ENCODE measurements at places on chromosomes 3 and 15.

DNA sequence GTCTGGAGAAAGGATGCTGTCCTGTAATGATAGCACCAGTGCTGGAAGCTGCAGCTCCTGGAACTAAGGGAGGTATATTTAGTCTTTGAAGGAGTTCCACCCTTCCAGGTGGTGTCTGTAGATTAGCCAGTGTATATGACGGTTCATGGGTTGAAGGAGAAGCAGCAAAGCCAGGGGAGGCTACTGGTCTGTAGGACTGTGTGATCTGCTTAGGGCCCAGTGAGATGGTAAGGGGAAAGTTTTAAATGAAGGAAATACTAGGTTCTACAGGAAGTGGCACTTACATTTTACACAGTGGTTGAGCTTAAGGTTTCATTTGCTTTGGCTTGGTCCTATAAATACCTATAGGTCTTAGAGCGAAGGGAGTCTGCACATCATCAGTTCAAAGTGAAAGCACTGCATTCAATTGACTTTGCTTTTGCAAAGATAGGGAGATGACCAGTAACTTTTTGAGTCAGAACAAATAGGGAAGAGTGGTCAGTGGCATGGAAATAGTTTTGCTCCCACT, 5.6 kb downstream of the SLC25A38 start:
- no peak for DNase-seq

GRCh38 chr3:152550284-152550683, 281.6 kb downstream of the MBNL1 start:
- DNase-seq: no peak

DNA sequence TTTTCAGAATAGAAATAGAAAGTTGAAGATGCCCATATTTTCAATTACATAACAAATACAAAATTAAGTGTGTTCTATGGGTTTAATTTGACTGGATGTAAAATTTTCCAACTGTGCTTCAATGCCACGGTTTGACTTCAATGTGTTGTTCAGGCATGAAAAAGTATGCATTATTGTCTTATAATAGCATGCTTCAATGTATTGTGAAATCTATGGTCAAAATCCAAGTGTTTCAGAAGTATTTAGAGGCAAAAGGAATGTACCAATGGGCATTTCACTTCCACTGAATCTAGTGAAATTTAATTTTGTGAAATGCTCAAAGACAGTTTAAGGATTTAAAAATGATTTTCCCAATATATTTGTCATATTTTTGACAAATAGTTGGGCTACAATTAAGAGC, 16.0 kb downstream of the NEK10 start:
- no peak for DNase-seq

GRCh38 chr3:117665296-117665695, 955.7 kb downstream of the TUSC7 start:
- DNase-seq: no peak

DNA sequence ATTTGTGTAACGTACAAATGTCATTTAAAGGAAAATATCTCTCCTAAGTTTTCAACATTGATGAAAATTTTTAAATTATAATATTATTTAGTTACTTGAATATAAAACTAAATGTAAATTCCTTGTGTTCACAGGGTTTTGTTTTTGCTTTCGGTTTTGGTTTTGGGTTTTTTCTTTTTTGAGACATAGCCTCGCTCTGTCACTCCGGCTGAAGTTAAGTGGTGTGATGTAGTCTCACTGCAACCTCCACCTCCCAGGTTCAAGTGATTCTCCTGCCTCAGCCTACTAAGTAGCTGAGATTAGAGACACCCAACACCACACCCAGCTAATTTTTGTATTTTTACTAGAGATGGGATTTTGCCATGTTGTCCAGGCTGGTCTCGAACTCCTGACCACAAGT, 79.3 kb upstream of the TCF12 start:
- no peak for DNase-seq

DNA sequence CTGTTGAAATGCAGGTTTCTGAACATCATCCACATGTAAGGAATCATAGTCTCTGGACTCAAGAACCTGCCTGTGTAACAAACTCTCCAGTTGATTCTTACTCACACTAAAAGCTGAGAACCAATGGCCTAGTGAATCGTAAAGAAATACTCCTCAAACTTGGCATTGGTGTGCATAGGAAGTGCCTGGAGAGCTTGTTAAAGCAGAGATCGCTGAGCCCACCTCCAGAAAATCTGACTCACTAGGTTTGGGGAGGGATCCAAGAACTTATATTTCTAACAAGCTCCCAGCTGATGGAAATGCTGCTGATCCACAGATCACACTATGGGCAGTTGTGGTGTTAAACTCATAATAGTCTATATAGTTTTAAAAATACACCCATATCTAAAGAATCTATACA, 55.8 kb upstream of the LMCD1 start:
- peak; percentile 5 for DNase-seq

GRCh38 chr3:141913150-141913811, 36.8 kb downstream of the ATP1B3 start:
- peak; percentile 47 for DNase-seq

DNA sequence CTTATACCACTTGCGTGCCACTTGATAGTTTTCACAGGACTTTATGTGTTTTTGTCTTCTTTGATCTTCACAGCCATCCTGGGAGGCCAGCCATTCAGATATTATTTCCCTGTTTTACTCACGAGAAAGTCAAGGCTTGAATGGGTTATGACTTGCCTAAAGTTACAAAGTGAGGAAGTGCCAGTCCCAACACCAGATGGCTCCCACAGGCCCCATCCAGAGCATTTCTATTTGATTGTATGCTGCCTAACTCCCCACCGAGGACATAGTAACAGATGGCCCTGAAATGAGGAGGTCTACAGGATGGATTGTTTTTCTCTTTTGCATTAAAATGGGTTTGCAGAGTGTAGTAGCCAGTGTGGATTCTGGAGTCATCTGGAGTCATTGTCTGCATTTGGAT, 74.5 kb downstream of the SPTSSB start:
- DNase-seq: no peak

DNA sequence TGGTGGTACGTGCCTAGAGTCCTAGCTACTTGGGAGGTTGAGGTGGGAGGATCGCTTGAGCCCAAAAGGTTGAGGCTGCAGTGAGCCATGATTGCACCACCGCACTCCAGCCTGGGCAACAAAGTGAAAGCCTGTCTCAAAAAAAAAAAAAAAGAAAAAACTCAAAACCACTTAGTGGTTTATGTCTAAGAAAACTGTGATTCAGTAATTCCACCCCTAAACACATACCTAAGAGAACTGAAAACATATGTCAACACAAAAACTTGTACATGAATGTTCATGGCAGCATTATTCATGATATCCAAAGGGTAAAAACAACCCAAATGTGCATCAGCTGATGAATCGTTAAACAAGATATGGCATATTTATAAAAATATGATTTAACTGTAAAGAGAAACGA, 14.3 kb downstream of the SPG21 start:
- no peak for DNase-seq

DNA sequence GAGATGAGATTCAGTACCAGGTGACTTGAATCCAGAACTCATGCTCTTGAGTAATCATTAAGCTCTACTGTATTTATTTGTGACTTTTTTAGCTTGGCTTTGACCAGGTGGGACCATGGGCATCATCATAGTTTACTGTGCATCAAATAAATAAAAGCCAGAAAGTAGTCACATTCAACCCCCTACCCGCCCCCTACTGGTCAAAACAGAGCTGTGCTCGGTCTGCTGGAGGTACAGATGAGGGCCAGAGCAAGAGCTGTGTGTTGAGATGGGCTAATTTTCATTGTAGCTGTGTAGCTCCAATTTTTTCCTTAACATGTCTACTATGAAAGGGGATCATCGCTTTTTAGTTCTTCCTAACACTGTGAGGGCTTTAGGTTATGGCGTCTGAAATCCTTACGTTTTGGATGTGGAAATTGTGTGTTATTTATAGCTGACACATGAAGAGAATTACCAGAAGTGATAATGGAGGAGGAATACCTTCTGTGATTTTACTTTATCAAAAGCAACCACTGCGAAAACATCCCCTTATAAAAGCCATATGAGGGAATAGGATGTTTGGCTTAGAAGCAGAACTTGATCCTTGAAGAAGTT, 375.1 kb downstream of the PTPRG start:
- DNase-seq: no peak

DNA sequence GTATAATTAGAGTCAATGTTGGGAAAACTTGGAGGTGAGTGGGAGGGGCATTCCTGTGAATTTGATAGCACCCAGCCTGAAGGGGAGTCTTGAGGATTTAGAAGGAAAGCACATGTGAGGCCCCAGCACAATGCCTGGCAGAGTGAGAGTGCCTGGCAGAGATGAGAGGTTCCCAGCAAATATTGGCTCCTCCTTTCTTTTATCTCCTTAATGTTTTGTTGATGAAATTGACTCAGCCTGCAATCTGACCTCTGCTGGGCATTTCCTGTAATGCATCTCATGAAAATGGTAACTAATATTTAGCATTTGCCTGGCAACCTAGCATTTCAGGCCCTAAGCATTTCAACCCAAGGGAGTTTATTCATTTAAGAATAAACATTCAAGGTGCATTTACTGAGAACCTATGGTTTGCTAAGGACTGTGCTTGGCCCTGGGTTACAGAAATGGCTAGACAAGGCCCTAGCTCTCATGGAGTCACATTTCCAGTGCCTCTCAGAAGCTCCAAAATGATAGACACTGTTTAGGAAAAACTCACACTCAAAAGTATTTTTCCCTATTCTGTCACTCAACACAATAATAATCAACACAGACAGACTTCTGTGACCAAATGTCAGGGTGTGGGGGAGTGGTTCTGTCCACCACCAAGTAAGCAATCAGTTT, 19.0 kb downstream of the PDHB start:
- peak; percentile 65 for DNase-seq

DNA sequence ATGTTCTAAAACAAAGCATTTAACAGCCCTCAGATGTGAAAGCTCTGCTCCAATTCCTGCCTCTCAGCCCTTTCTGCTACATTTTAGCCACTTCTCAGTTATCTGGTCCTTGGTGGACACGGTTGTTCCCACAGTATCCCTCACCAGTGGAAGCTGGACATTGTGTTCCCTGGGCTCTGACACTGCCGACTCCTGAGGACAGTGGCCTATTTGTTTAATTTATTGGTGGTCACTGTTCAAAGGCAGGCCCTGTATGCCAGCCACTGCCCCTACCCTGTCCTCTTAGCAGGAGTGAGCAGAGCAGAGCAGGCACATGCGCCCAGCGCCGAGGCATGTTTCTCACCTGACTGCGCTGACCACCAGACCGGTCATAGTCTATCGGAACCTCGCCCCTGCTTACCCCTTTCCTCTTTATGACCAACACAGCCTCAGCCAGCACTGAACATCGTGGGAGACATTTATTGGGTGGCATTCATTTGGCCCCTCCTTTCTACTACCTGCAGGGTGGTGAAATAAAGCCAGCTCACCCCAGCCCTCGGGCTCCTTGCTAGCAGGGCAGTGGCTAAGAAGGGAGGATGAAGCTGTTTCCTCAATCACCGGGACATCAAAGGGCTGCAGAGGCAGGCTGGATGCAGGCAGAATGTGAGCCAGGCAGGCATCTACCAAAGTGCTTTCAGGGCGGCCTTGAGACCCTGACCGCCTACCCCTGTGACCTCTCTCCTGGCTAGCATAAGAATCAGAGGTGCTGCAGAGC, 54.3 kb upstream of the HACD2 start:
- DNase-seq: no peak

DNA sequence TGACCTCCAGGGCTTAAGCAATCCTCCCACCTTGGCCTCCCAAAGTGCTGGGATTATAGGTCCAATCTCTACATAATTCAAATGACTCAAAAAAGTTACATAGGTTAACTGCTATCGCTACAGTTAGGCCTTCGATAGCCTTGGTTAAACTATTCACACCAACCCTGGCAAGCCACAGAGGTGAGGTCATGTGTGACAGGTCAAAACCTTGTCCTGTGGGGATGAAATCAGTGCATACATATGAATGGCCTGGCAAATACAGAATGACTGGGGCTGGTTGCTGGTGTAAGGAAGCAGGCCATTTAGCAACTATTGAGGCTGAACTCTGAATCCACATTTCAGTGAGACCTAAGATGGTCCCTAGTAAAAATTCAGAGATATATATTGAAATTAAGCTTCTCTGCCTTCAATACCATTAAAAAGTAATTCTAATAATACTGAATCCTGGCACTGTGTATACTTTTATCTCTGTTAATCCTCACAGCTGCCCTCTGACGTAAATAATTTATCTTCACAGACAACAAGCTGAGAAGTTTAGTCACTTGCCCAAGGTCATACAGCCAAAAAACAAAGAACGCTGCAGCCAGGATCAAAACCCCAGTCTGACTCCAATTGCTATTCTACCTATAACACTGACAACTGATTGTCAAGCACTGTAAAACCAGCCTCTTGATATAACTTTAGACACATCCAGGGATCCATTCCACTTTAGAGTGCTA, 35.3 kb downstream of the MKRN2 start:
- DNase-seq: no peak

GRCh38 chr3:112829046-112829445, 17.6 kb downstream of the CD200R1L start:
- no peak for DNase-seq

- DNase-seq: no peak
Measured at GRCh38 chr15:49040151-49040550, 6.1 kb downstream of the SECISBP2L start.

- DNase-seq: no peak
Measured at GRCh38 chr3:67167481-67167880, 169.4 kb downstream of the KBTBD8 start.

GRCh38 chr15:30969724-30970123, 21.7 kb downstream of the MTMR10 start:
- DNase-seq: no peak

DNA sequence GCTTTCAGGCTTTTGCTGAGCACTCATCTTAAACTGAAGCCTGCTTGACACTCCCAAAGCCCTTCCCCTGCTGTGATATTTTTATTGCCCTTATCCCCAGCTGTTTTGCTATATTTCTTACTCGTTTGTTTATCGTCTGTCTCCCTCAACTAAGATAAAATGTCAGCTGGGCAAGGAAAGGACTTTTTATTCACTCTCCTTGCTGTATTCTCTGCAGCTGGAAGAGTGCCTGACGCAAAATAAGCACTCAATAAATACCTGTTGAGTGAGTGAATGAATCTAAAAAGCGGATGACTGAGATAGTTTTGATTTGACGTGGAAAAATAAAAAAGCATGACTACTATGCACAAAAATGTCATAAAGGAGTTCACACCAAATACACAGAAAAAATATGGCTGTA, 84.8 kb upstream of the POMGNT2 start:
- DNase-seq: peak; percentile 57

DNA sequence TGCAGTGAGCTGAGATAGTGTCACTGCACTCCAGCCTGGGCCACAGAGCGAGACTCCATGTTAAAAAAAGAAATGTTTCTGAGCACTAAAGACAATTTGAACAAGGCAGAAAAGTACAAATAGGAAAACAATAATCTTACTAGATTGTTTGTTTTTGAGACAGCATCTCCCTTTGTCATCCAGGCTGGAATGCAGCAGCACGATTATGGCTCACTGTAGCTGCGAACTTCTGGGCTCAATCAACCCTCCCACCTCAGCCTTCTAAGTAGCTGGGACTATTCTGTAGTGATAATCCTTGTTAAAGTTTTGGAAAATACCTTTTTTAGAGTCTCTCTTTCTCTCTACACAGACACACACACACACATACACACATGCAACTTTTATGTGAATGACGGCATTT, 107.1 kb downstream of the LPP start:
- DNase-seq: no peak

GRCh38 chr3:133963657-133964396, 65.9 kb downstream of the SLCO2A1 start:
- no peak for DNase-seq
